ENCODE measurements at places on chromosomes 13 and 19.

GRCh38 chr13:113607889-113608635, 23.5 kb downstream of the TFDP1 start:
- no peak for DNase-seq

- DNase-seq, result no peak
These were observed 1.5 kb downstream of the HS6ST3 start for GRCh38 chr13:96091164-96092117.

DNA sequence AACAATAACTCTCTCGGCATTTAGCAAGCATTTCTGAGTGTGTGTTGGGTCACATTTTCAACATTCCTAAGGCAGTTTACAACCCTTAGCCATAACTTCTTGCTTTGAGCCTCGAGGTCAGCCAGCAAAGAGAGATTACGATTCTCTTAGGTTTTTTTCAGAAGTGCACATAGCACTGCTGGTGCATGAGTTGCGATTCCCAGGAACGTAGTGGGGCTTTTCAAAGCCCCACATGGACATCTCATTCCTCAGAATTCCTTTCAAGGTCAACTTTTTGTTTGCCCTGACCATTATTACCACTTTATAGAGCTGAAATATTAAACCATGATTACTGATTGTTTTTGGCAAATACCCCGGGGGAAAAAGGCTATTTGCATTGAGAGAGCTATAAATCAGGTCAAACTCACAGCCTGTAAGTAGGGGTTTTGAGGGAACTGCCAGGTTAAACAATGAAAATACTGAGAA, 705.3 kb downstream of the GPC5 start:
- no peak for DNase-seq

DNA sequence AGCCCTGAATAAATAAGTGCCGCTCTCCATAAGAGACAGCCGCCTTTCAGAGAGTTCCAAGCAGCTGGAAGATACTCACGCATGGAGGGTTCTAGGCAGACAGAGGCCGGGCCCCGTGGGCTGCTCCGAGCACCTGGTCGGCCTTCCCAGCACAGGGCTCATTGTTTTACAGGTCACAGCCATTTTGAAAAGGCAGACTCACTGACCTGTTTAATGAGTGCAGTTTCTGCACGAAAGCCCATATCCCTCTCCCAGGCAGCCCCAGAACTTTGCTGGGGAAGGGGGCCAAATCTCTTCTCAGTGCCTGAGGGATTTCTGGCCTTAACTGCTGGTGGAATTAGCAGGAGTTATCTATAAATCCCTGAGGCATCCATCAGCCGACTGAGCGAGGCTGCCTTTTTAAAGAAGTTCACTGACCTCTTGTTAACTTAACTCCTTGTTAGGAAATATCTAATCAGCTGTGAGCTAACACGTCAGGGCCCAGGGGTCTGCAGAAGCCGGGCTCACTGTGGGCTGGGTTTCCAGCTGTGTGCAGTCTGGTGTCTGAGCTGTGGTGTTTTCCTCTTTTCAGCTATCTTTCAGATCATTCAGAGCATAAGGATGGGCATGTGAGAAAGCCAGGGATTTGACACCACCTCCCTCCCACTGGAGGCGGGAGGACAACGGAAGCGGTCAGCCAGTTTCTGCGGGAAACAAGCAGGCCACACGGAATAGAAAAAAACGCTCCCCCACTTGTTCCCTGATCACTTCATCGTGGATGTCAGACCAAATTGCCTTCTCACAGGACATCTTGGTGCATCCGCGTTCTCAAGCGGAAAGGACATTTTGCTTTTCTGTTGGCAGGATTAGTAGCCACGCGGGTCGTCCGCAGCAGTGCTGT, 23.3 kb downstream of the SERP2 start:
- DNase-seq, result no peak

DNA sequence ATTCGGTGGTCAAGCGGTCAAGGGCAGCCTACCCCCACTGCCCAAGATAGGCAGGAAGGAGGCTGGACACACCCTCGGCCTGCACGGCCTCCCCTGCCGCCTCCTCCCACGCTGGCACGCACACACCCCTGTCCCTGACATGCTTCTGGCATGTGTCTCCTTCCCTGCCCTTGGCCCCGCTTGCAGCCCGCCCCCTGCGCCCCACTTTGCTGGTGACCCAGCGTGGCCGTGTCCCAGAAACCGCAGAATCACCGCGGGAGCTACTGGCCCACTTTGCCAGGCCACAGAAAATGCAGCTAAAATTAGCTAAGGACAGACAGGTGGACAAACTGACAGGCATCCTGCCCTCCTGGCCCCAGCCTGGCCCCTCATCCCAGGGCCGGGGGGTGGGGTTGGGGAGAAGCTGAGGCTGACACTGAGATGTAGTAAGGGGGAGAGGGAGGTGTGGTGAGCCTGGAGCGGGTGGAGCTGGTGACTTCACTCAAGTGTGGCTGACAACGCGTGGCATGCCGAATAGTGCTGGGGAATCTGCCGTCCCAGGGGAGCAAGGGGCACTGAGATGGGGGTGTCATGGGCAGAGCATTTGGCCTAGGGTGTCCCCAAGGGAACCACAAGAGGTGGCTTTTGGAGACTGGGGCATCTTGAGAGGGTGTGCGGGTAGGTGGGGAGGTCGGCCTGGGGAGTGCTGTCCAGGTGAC, 2.4 kb downstream of the SHANK1 start:
- no peak for DNase-seq

DNA sequence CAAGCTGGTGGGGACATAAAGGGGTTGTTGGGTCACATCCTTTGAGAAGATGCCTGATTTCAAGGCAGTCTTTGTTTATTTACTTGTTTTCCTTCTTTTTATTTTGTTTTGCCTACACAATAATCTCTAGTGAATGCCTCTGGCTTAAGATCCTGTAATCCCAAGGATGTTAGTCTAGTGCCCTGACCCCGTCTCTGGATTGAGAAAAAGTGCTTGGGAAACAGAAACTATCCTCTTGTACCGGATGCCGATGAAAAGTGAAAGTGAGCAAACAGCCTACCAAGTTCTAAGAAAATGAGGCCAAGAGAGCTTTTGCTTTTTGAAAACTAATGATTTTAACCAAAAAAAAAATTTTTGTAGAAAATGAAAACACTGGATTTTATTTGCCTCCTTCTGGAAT, 42.1 kb upstream of the C1QTNF9 start:
- no peak for DNase-seq

DNA sequence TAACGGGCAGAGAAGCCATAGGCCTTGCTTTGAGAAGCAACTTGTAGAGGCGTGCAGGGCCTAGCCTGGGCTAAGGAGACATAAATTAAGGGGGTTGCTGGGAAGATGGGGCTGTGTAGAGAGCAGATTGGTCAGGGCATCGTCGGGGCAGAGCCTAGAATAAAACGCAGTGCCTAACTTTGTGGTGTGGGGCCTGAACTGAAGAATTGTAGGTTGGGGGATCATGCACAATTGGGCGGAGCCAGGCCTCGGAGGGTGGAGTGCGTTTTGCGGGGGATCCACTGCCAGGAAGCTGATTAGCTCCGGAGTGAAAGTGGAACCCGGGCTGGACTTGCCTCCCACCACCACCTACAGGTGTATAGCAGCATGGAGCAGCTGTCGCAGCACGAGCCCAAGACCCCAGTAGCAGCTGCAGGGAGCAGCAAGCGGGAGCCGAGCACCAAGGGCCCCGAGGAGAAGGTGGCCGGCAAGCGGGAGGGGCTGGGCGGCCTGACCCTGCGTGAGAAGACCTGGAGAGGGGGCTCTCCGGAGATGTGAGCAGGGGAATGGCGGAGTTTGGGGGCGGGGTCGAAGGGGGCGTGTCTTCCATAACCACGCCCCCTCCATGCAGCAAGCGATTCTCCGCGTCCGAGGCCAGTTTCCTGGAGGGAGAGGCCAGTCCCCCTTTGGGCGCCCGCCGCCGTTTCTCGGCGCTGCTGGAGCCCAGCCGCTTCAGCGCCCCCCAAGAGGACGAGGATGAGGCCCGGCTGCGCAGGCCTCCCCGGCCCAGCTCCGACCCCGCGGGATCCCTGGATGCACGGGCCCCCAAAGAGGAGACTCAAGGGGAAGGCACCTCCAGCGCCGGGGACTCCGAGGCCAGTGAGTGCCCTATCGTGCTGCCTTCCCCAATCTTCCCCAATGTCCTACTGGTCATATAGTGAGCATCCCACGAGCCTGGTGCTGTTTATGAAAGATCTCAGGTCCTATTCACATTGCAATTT, 13.8 kb downstream of the DNASE2 start:
- DNase-seq, result peak; percentile 55

- DNase-seq, result no peak
These were observed 427.6 kb downstream of the SPRY2 start for GRCh38 chr13:79913141-79913827.

DNA sequence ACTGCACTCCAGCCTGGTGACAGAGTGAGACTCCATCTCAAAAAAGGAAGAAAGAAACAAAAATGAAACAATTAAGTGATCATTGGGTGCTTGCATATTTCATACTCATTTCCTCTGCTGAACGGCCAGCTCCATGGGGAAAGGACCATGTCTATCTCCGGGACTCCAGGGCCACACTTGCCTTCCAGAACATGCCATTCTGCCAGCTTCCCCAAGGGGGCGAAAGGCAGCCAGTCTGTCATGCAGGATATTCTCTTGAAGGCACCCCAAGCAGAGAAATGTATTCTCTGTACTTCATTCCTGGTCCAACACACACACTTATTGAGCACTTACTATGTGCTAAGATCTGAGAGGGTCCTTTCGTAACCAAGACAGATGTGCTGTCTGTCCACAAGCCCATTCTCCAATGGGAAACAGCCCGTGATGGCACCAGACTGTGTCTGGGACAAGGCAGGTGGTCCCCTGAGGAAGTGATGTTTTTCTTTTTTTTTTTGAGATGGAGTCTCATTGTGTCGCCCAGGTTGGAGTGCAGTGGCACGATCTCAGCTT, 10.2 kb upstream of the CARM1 start:
- DNase-seq, result no peak

DNA sequence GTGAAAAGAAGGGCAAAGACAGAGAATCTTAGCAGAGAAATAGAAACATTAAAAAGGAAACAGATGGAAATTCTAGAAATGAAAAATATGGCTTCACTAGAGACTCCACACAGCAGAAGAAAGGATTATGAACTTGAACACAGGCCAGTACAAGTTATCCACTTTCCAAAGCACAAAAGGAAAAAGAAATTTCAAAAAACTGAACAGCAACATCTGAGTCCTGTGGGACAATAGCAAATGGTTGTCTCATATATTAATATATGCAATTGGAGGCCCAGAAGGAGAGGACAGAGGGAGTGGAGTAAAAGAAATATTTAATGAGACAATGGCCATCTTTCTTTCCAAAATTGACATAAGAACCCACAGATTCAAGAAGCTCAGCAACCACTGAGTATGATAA, 141.7 kb upstream of the GJB6 start:
- DNase-seq, result no peak

- DNase-seq, result no peak
These were observed 159.2 kb downstream of the SLC7A1 start for GRCh38 chr13:29436291-29436690.

DNA sequence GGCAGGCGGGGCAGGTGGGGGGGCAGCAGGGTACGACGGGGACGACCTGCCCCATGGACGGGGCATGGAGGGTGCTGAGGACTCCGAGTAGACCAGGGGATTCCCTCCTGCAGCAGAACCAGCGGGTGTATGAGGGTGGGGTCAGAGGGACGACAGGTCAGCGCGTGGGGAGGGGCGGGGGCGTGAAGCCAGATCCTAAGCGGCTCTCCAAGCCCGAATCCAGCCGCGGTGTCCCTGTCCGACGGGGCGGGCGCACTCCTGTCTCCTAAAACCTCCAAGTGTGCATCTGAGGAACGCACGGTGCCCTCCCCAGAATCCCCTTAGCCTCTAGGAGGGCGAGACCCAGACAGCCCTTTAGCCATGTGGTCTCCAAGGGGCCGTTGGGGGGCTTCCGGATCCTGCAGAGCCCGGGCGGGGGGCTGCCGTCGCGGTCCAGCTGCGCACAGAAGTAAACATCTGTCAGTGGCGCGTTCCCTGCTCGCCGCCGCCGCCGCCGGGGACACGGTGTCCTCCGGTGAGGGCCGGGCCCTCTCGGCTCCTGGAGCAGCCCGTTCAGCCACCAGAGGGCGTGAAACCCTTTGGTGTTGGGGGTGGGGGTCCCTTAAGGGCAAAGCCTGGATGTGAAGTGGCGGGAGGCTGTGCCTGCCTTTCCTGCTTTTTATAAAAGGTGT, 730 bp downstream of the NRTN start:
- no peak for DNase-seq

- no peak for DNase-seq
These were observed 117.9 kb downstream of the STOML3 start for GRCh38 chr13:38872693-38873092.

DNA sequence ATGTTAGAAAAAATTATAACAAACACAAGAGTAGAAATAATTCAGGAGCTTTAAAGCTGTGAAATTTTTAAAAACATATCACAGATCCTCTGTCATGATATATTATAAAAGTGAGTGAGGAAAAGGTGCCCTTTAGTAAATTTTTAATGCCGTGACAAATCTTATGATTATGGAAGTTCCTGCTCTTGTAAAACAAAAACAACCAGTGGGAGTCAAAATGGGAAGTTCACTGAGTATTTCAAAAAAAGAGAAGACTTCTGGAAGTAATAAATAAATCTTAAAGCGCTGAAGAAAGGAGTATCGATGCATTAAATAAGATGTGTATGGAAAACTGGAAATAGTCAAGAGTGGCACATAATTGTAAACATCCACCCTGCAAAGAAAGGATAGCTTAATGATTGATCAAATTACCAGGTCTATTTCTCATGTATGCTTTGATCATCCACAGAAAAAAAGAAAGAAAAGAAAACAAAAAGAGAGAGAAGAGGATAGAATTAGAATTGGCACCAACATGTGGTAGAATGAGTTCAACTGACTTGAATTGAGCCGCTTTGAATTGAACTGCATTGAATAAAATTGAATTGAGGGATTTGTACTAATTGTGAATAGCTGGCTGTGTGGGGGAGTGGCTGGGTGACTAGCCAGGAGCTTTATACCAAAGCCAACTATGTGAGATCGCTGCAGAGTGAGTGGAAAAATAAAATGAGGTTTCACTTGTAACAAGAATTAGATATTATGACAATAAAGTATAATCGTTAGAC, 647.6 kb upstream of the SPRY2 start:
- no peak for DNase-seq

DNA sequence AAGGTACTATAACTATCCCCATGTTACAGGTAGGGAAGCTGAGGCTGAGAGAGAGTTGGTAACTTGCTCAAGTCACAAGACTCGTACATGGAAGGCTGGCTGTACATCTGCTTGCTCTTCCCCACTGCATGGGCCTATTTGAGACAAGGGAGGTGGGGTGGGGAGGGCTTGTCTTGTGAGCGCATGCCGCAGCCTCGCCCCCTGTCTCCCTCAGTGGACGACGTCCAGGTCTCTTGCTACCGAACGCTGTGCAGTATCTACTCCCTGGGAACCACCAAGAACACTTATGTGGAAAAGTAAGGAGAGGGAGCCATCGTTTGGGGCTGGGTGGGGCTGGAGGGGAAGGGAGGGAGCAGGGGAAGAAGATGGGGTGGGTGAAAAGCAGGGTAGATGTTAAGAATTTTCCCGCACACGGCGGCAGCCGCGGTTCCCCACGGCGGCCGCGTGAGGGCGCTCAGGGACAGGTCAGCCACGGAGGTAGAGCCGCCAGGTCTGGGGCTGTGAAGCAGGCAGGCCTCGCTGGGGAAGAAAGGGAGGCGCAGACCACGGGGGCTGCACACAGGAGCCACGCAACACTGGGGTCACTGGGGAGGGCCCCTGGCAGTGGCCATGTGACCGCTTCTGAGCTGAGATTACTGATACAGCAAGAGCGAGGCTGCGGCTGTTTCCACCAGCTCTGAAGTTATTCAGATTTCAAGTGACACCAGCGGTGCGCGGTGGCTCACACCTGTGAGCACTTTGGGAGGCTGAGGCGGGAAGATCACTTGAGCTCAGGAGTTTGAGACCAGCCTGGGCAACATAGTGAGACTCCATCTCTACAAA, 81.5 kb downstream of the RYR1 start:
- DNase-seq, result peak; percentile 63

GRCh38 chr13:65971541-65971940, 1258.6 kb downstream of the PCDH9 start:
- no peak for DNase-seq

GRCh38 chr19:49971991-49972411, 11.0 kb upstream of the SIGLEC11 start:
- no peak for DNase-seq

All from stimulated activated CD8-positive, alpha-beta memory T cell treated with anti-CD3 and anti-CD28 coated beads, Interleukin-15, amount 100 ng/mL, for 24 hours (primary cell).